ENCODE measurements at places on chromosomes 4 and X.
A peak's percentile ranks its signal among the peaks of the same experiment; 100 is the strongest.

GRCh38 chr4:8395504-8396296 is 44.8 kb downstream of the ACOX3 start:
- DNase-seq = no peak

GRCh38 chrX:134443020-134443419 is 16.9 kb upstream of the HPRT1 start:
- no peak for DNase-seq

GRCh38 chr4:118927974-118928373 is 39.3 kb downstream of the SYNPO2 start:
- DNase-seq = no peak

GRCh38 chrX:100642290-100642689 is 1.7 kb upstream of the SRPX2 start:
- no peak for DNase-seq

DNA sequence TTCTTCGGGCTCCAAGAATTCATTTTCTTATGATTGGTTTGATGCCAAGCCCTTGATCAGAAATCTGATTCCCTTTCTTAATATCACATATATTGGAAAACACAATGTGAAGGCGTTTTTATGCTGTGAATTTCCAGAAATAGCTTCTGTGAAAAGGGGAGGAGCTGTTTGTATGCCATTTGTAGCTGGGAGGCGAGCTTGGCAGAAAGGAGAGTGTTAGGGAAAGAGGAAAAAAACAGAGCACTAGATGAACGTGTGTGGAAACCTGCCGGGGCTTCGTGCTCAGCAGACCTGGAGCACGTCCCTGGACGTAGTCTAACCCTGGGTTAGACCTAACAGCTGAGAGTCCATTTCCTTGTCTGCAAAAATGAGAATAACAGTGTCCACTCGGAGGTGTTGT is 3.4 kb downstream of the CLCN4 start:
- DNase-seq = no peak

DNA sequence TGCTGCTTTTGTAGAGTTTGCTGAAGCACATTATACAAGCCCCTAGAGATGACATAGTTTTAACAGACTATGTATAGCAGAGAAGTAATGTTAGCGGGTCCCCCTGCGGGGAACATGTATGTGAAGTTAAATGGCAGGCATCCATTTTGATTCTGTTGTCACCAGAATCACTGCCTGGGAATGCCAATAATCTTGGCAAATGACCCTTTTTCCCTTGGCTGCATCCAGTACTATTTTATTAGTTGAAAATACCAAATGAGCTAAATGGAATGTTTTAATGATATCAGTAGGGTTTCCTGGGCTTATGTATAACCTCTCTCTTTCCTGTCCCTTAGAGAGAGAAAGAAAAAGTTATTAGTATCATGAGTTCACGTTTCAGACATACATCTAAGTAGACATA is 93.6 kb downstream of the LIMCH1 start:
- DNase-seq = no peak

DNA sequence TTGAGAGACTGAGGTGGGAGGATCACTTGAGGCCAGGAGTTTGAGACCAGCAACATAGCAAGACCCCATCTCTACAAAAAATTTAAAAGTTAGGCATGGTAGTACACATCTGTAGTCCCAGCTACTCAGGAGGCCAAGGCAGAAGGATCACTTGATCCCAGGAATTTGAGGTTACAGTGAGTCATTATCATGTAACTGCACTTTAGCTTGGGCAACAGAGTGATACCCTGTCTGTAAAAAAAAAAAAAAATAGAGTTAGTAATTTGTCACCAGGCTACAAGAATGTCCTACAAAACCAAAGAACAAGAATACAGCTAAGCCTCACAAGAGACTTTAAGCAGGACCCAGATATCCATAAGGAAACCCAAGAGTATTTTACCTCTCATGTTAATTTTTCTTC is 27.0 kb upstream of the RAB28 start:
- no peak for DNase-seq

GRCh38 chr4:159178151-159178546 is 75.3 kb downstream of the RAPGEF2 start:
- peak; percentile 17 for DNase-seq

GRCh38 chr4:169582706-169583105 is 29.7 kb downstream of the NEK1 start:
- no peak for DNase-seq

DNA sequence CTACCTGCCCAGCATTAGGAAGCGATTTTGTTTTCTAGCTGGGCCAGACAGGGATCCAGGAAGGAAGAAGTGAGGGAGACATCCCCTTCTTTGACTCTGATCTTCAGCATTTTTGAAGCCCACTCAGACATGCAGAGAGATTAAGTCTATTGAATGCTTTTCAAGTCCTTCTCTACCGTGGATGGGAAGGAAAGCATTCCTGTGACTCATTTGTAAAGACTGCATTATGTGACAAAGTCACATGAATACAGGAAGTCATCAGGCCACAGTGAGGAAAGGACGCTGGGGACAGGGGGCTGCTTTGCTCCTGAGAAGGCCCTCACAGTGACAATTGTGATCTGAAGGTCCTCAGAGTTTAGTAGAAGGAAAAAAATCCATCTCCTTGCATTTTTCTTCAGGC is 67.4 kb upstream of the GBA3 start:
- DNase-seq = no peak

GRCh38 chr4:37981844-37982720 is 21.9 kb downstream of the PTTG2 start:
- DNase-seq = peak; percentile 33

DNA sequence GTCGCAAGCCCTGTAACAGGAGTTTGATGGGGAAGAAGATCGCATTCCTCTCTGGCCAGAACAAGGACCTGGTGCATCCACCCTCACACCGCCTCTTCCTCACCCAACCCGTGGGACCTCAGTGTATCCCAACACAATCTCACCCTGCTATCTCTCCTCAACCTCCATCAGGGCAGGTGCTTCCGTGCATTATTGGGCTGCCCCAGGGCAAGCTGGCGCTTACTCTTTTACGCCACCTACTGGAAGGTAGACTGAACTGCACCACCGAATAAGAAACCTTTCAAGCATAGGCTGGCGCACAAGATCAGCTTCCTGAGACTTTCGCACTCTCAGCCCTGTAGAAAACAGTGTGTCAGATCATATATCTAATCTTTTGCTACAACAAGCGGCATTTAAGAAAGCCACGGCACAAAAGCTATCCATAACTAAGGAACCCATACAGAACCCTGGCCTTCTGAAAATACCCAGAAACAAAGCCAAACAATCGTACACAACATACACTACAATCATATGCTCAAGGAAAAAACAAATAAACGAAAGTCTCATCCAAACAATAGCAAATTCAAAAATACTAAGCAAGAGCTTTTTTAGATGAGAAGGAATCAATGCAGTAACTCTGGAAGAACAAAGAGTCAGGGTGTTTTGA is 209.3 kb downstream of the UGT8 start:
- no peak for DNase-seq

GRCh38 chr4:131296192-131296591 is 1852.9 kb upstream of the PCDH10 start:
- DNase-seq = no peak

GRCh38 chr4:150315175-150315574 is 236.9 kb downstream of the DCLK2 start:
- DNase-seq = no peak

DNA sequence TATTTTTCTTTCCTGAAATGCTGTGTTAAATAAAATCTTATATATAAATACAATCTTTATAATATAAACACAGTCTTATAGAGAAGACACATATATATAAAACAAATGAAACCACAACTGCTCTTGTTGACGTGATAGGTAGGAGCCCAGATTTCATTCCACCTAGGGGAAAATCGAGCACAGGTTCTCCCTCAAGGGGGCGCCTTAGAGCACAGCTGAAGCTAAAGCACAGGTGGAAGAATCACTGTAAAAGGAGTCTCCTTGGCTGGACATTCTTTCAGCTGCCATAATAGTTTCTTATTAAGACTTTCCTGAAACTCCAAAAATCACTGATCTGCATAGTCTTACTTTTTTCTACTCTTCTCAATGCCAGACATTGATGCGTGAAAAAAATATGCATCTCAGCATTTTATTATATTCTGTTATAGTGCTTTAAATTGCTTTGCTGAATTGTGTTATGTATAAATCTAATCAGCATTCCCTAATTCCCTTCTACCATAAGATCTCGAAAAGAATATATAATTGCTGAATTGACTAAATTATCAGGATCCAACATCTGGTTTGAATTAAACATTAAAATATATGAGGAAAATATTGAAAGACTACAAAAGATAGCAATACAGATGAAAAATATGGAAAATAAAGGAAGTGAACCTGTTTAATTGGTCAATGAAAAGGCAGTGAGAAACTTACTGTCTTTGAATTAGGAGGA is 25.5 kb upstream of the RXFP1 start:
- DNase-seq = peak; percentile 1

GRCh38 chrX:65985922-65986588 is 53.8 kb downstream of the VSIG4 start:
- peak; percentile 17 for DNase-seq

DNA sequence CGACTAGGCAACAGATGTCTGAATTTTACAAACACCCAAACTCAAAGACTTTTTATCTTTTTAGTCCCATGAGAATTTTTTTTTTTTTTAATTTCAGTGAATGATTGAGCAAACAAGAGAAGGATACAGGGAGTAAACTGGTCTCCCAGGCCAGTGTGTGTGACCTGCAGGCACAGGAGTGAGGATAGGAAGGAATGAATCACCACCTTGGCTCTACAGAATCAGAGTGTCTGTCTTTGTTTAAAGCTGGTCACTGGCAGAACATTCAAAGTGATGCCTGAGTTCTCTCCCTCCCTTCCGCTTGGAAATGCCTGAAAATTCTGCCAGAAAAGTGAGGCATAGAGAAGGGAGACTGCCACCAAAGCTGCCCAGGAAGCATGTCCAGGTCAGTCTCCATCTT is 69.5 kb downstream of the PARM1 start:
- DNase-seq = no peak

Data from NCI-H510A treated with DMSO at 0.1 percent for 48 hours (cell line).